ENCODE measurements at places on chromosomes 4 and X.

DNA sequence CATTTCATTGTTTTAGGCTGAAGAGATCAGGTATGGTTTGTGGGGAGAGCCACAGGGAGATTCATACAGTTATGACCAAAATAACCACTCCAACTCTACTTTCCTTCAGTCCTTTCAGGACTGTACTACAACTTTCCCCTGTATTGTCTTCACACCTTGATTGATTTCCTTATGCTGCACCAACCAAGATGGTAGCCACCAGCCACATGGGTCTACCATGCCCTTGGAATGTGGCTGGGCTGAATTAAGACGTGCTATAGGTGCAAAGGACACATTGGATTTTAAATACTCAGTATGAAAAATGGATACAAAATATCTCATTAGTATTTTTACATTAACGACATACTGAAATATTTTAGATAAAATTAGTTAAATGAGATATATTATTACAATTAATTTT, 11.2 kb downstream of the IRF2 start:
- no peak for DNase-seq

DNA sequence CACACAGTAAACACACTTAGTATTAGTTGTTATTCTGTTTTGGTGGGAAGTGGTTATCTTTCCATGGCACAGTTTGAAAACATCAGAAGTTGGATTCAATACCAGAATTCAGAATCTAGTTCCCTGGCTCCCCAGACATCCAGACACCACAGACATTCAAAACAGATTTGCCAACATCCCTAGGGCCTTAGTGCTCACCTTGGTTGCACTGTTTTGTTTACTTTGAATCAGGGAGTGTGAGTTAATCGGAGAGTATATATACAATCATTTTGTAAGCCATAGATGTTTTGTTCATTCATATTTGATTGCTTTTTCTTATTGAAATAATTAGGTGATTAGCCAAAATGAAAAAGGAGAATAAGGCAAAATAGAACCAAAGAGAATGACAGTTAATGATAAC, 324.7 kb upstream of the CLNK start:
- no peak for DNase-seq

- no peak for DNase-seq
These were observed 41.2 kb downstream of the LIN54 start for GRCh38 chr4:82969414-82969813.

- no peak for DNase-seq
These were observed 27.2 kb downstream of the DCK start for GRCh38 chr4:71020611-71021010.

DNA sequence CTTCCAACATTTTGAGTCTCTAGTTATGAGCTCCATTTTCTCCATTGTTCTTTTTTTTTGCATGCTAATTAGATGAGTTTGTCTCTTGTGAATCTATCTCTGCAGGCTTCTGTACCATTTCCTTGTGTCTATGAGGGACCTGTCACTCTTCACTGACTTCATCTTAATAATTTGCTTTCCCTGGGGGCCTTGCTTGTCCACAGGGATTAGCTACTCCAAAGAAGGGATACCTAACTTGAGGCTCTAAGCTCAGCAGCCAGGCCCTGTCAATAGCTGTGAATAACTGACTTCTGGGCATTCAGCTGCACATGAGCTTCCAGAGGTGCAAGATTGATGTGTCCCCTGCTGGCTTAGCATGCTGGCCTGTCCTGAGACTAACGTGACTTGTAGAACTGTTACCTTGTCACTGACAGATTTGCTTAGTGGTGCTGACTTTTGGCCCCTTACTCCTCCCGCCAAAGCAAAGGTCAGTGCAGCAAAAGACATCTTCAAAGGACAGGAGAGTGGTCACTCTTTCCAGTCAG, 124.6 kb downstream of the AFF2 start:
- DNase-seq, result no peak

DNA sequence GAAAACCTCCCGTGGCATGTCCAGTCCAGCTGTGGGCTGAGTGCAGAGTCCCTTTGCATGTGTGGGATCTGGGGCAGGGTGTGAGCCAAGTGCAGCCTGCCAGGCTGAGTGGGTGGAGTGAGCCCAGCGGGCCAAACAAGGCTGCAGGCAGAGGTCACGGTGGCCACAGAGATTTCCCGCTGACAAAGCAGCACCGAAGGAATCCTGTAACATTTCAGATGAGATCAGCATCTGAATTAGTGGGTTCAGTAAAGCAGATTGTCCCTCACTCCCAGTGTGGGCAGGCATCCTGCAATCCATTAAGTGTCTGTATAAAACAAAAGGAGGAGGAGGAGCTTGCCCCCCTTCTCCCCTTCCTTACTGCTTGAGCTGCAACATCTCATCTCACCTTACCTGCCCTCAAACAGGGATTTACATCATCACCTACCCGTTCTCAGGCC, 324.4 kb downstream of the FAT4 start:
- DNase-seq, result no peak

DNA sequence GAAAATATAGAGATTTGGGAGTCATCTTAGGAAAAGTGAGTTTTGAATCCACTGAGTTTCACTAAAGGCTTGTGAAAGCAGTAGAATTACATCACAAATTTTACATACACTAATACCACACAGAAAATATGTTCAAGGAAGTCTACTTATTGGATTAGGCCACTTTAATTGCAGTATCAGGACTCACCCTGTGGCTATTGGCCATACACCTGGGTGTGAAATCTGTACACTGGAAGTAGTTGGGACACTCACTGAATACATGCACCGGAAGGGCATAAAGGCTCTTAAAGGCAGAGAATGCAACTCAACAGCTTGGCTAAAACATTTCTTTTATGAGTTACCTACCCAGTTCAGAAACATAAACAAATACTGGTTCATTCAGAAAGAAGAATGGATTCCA, 19.8 kb downstream of the MAOB start:
- no peak for DNase-seq

GRCh38 chr4:27278615-27279375, 418.2 kb downstream of the STIM2 start:
- peak; percentile 14 for DNase-seq

GRCh38 chrX:24260842-24261550, 52.9 kb downstream of the SUPT20HL2 start:
- DNase-seq, result no peak

DNA sequence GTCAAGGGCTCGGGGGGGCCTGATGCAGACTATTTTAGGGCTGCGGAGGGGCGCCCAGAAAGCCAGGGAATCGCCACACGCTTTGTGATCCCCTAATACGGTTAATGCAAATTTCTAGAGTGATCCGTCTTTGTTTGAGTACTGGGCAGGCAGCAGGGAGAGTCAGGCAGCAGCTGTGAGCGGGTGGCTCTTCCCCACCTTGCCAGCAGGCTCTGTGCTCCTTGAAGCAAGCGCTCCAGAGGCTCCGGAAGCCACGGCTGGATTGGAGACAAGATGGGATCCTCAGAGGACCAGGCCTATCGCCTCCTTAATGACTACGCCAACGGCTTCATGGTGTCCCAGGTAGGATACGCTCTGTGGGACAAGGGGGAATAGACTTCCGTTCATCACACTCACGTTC, at the start of gene ASMT:
TSS of gene ASMT (plus strand) at position 133 of the 400 bp plus-strand sequence. CDS start at position 274, 141 bp downstream.
- DNase-seq, result no peak

DNA sequence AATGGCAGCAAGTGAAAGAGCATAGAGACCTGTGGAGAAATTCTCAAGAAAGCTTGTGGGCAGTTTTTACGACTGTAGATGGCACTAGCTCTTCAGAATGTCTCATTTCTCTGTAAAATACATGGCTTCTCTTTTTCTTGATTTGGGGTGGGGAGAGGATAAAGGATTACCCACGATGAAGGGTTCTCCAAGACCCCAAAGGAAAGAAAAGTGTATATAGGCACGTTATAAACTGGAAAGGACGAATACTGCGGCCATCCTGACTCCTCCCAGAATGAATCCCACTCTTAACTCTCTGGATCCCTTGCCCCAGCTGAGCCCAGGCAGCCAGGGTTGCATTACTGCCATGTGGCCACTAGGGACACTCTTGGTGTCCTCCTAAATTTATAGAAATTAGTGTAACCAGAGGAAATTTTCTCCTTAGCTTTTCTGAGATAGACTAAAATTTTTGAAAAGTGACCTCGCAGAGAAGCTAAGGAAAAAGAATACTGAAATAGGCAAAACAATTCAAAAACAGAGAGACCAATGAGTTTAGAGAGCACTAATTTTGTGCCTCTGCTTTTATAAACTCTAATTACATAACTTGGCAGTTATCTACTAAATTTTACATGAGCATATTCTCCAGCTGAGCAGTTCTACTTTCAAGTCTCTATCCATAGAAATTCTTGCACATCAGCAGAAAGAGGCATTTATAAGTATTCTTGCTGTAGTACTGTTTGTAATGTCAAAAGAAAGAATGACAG, 37.8 kb upstream of the PCDH19 start:
- peak; percentile 88 for DNase-seq

GRCh38 chrX:17355976-17356375, 19.0 kb upstream of the NHS start:
- no peak for DNase-seq

- no peak for DNase-seq
These were observed 92.2 kb upstream of the GATB start for GRCh38 chr4:151853034-151853433.

DNA sequence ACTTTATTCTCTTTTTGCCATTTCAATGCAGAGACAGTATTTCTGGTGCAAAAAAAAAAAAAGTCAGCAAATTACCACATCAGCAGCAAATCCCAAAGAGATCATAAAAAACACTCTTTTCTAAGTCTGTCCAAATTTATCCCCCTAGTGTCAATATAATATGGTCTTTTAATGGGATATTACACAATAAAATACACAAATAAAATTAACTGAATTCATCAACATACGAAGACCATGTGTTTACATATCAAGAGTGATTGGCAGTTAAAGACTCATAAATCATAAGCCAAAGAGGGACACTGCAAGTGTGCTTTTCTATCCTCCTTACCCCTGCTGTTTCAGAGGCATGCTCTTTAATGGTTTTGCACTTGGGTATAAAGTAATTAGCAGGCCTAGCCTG, 340.2 kb upstream of the DKK2 start:
- DNase-seq, result no peak

- DNase-seq, result peak; percentile 42
These were observed 312.2 kb upstream of the DIAPH2 start for GRCh38 chrX:96372313-96373046.

DNA sequence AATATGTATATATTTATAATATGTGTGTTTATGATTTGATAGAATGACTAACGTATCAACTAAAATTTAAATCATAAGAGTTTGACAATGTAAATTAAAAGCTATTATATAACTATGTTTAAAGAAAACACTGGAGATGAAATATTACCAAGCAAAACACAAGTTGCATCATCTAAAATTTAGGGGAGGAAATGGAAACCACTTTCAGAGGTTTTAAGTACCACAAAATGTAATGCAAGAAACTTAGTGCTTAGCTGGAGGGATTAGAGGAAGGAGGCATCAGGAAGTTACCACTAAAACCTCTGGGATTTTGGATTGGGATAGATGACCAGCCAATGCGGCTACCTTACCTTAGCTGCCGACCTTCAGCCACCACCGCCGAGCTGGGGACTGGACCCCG, 1192.1 kb upstream of the PRKX start:
- DNase-seq, result no peak

All from HEK293T (cell line).